Urothelium cell line (cell line): ENCODE measurements at places on chromosomes 11 and 22.
A peak's percentile ranks its signal among the peaks of the same experiment; 100 is the strongest.

- DNase-seq: peak; percentile 56
These were observed 906.9 kb upstream of the RAG2 start for GRCh38 chr11:37504921-37505320.

GRCh38 chr11:130472434-130472961 is 24.1 kb downstream of the ADAMTS15 start:
- no peak for DNase-seq

- no peak for DNase-seq
These were observed 2.2 kb downstream of the PIDD1 start for GRCh38 chr11:802693-803466.

DNA sequence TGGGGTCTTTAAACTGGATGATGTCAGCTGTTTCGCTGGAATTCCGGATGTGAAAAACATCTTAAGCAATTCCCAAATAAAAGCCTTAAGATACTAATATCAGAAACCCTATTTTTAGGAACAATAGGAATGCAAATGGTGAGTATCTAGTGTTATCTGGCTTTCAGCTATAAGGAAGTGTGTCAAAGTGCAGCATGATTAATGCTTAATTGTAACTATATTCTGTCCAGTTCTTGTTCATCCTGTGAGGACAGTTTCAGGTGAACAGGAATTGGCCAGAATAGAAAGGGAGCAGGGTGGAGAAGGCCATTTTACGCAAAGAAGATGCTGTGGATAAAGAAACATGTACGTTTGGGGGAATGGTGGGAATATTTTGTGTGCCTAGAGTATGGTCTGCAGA is 108.2 kb downstream of the RASSF10 start:
- no peak for DNase-seq

- no peak for DNase-seq
These were observed 7.6 kb downstream of the KCNQ1OT1 start for GRCh38 chr11:2691991-2692875.

DNA sequence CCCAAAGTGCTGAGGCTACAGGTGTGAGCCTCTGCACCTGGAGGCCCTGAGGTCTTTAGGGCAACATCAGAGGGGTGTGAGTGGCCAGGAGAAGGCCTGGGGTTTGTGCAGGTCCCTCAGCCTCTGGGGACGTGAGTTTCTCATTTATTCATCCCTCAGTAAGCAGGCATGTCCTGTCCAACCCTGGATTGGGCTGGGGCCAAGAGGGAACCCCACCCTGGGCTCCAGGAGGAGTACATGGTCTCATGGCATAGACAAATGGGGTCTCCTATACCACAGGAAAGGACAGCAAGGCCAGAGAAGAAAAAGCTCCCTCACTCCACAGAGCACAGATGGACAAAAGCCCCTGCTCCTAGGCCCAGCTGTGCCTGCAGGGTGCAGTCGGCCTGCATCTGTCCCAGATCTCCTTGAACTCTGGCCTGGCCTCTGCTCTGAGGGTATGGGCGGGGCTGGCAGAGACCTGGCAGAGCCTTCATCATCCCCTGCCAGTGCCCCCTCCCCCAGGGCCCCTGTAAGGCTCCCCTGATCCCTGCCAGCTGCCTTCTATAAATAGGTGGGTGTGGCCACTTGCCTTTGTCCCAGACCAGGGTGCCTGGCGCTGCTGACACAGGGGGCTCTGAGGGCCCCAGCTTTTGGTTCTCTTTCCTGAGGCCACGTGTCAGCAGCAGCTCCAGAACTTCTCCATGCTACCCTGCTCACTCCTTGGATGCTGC is 34.6 kb downstream of the A4GALT start:
- no peak for DNase-seq

GRCh38 chr22:26887916-26888315 is 230.5 kb downstream of the MIAT start:
- DNase-seq: no peak

GRCh38 chr22:48867891-48868290 is 959.8 kb downstream of the BRD1 start:
- no peak for DNase-seq

DNA sequence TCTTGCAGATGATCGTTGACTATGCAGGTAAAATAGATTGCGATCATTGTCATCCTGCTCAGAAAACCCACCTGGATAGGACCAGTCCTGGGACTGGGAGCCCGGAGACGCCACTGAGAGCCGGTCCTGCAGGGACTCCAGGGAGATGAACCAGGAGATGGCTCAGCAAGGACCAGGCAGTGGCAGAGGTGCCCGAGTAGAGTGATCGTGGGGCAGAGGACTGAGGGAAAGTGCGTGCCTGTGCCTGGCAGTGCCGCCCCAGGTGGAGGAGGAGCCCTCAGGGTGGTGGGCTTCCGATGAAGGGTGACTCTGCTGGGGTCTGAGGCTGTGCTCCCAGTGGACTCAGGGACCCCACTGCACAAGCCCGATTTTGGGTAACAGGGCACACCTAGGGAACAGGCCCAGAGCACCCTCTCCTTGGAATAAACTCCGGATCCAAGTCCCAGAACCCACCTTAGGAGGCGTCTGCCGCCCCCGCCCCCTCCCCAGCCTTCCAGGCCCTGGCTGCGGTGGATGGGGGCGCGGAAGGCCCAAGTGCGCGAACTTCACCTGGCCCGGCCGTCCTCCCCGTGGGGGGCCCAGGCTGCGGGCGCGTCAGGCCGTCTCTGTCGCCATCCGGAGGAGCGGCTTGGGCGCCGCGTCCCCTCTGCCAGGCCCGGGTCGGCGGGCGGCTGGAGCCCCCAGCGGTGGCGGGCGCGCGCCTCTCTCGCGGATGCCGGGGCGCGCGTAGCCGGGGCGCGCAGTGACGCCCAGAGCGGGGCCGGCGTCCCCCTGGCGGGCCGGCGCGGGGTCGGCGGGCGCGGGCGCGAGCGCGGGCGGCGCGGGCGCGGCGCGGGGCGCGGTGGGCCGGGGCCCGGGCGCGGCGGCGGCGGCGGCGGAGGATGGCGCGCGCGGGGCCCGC is 1338.8 kb downstream of the BRD1 start:
- DNase-seq: peak; percentile 82
